ENCODE measurements at places on chromosomes 5 and 9.

DNA sequence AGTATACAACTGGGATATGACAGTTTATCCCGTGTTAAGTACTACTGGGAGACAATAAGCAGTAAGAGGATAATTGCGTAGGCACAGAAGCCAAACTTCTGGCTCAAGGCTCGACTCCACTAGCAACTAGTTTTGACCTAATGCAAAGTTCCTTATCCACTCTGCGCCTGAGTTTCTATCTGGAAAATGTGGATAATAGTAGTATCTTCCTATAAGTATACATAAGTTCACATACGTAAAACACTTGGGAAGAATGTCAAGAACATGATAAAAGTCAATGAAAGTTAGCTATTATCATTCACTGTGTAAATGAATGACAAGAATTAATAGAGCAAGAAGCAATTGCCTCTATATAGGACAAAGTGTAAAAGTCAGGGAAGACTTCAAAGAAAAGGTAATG lies 45.7 kb downstream of the FTMT start:
- DNase-seq: no peak

GRCh38 chr5:91528831-91529230 lies 145.7 kb upstream of the ARRDC3 start:
- DNase-seq: no peak

GRCh38 chr9:7212101-7212500 lies 454.3 kb downstream of the KDM4C start:
- no peak for DNase-seq

- no peak for DNase-seq
Observed at GRCh38 chr5:107604146-107604910, 66.4 kb downstream of the EFNA5 start.

GRCh38 chr5:55072666-55073065 lies 29.8 kb upstream of the GZMA start:
- DNase-seq: peak; percentile 14

GRCh38 chr9:100447041-100447440 lies 20.1 kb downstream of the MSANTD3 start:
- DNase-seq: no peak

- DNase-seq: peak; percentile 49
Observed at GRCh38 chr9:95852059-95853032, 23.1 kb upstream of the ERCC6L2 start.

DNA sequence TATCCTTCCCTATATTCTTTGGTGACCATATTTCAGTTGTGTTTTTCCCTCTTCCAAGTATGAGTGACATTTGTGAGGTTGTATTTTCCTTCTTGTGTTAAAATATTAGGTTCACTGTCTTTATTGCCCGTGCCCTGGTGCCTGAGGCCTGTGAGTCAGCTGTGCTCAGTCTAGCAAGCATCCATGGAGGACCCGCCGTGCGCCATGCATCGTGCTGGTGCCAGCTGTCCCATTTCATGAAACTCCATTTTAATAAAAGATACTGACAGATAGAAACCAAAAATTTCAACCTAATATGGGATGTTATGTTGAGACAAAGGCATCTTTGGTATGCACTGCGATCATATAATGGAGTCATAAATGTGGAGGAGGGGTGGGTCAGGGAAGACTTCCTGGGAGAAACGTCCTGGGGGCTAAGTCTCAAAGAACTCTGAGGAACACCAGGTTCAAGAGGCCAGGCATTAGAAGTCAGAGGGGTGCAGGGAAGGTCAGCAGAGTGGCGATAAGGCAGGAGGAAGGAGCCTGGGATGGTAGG lies 34.0 kb upstream of the FGF1 start:
- DNase-seq: no peak

DNA sequence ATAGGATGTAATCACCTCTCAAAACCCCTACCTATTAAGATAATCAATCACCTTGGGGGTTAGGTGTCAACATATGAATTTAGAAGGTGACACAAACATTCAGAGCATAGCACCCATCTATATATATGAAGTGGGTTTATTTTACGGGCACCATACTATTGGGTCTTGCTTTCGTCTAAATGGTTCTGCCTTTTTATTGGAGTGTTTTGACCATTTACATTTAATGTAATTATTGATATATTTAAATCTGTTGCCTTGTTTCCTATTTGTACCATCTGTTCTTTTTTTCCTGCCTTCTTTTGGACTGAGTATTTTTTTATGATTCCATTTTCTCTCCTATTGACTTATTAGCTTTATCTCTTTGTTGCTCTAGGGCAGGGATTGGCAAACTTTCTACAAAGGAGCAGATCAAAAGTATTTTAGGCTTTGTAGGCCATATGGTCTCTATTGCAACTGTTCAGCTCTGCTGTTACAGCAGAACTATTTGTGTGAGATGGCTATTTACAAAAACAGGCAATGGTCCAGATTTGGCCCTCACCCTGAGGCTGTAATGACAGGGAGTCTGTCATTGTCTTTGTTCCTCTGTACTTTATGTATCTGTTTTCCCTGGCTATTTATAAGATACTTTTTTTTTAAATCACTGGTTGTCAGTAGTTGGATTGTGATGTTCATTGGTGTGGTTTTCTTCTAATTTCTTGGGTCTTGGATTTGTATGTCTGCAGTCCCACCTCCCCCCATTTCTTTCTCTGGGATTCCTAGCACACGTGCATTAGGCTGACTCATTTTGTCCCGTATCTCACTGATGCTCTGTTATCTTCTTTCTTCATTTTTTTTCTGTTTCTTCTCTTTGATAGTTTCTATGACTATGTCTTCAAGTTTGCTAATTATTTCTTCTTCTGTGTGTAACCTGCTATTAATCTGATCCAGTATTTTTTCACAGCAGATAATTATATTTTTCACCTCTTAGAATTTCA lies 127.1 kb downstream of the DAB2IP start:
- no peak for DNase-seq

DNA sequence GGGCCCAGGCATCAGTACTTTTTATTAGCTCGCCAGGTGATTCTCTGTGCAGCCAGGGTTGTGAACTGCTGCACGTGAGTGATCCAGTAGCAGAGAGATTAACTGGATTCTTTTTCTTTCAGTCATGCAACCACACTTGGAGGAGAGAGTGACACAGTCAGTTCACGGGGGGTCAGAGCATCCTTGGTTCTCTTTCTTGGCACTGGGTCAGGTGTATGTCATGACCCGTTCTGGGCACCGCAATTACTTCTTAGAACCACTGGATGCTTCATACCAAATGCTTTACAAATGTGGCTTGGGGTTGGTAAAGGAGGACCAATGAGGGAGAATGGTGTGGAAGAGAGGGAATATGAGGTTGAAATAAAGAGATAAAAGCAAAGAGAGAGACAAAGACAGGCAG lies 368.7 kb downstream of the MLLT3 start:
- DNase-seq: no peak

DNA sequence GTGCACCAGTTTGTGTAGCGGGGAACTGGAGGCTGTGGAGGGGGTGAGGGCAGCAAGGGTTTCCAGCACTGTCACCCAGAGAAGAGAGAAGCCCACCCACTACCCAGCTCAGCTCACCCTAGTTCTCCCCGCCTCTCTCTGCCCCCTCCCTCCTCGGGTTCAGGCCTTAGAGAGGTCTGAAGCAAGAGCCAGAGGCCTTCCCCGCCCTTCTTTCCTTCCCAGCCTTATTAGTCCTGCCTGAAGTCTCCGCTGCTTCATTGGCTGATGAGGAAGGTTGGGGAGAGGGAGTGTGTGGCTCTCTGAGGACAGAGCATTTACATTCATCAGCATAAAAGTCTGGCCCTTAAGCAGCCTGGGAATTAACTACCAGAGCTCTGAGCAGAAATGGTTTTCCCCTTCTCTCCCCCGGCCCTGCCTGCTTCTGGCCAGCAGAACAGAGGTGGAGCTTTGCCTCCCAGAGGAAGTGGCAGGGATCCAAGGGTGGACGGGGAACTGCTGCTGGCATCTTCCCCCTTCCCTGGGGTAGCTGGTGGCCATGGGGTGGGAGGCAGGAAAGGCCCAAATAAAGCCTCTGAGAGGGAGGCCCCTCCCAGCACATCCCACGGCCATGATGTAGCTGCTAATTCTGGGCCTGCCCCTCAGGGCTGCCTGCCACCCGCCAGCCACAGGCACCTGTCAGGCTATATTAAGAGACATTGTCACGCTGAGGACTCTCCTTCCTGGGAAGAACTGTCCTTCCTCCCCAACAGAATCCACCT lies 4.1 kb downstream of the DNAJB5 start:
- DNase-seq: no peak

- no peak for DNase-seq
Observed at GRCh38 chr9:129240581-129241211, 62.6 kb upstream of the IER5L start.

DNA sequence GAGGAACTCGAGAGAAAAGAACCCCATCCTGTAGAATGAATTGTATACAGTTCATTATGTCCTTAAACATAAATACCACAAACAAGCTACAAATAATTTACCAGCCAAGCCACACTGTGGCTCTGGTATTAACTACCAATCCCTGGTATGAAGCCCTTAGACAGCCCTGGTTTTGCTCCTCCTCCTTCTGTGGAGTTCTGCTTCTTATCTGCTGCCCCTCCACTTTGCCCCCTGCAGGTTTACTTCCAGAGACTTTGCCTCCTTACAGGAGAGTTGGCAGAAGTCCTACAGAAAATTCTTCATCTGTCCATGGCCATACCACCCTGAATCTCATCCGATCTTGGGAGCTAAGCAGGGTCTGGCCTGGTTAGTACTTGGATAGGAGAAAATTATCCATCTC lies 219.8 kb downstream of the ACTL7B start:
- no peak for DNase-seq

- no peak for DNase-seq
Observed at GRCh38 chr9:84216151-84216550, 124.4 kb downstream of the SLC28A3 start.

DNA sequence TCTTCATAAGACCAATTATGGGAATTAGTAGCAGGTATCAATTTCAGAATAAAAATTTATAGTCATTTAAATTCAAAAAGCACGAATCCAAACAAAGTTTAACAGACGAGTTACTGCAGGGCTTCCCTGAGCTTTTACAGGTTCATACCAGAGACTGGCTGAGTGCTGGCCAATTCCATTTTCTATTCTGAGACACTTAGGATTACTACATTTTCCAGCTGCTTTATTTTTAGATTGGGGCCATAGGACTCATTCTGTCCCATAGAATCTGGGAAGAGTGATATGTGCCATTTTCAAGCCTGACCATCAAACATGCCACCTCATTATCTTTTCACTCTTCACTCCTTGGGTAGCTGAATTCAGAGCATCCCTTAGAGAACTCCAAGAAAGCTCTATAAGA lies 410.7 kb downstream of the DNAH5 start:
- no peak for DNase-seq

DNA sequence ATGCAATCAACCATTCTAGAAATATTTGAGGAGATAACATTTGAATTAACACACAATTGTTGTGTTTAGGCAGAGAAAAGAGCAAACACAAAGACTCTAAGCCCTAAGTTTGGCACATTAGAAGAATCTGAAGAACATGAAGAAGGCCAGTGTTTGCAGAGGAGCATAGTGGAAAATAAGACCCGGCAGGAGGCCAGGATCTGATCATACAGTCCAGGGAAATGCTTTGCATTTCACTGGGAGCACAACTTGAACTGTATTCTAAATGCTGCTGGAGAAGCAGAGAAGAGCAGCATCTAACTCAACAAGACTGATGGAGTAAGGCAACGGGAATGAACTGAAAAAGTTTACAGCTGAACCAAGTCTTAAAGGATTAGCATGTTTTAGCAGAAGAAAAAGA lies 463.4 kb downstream of the ZNF608 start:
- DNase-seq: no peak

DNA sequence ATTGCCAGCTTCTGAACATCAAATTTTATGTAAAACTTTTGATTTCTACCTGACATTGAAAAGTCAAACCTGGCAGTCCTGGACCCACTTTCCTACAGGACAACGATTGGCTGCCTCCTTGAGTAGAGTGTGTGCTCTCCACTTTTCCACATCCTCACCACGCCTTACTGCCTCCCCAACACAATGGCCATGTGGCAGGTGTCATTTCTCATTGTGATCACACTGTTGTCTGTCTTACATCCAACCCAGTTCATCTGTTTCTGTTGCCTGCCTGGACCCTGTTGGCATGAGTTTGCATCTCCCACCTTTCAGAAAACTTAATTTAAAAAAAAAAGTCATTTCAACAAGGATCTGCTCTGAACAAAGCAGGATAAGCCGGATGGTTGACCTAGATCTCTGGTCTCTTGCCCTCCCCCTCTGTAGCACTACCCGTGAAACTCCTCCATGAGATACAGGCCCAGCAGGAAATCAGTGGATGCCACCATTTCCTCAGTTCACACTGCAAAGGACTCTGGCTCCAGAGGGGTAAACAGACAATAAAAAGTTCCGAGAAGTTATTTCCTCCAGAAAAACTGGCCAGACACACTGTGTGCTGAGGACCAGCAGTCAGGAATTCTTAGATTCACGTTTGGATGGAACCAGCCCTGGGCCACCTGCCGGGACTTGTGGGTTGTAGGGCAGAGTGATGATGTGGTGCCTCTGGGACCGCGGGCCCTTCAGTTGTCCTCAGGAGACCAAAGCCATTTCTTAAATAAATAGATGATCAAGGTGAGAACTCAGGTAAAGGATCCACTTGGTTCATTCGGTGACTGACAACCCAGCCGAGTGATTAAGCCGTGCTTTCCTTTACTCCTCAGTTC lies 48.6 kb downstream of the AMBP start:
- no peak for DNase-seq

GRCh38 chr5:10701567-10702039 lies 59.4 kb downstream of the DAP start:
- DNase-seq: peak; percentile 24

- no peak for DNase-seq
Observed at GRCh38 chr5:86909418-86910295, 291.9 kb downstream of the COX7C start.

DNA sequence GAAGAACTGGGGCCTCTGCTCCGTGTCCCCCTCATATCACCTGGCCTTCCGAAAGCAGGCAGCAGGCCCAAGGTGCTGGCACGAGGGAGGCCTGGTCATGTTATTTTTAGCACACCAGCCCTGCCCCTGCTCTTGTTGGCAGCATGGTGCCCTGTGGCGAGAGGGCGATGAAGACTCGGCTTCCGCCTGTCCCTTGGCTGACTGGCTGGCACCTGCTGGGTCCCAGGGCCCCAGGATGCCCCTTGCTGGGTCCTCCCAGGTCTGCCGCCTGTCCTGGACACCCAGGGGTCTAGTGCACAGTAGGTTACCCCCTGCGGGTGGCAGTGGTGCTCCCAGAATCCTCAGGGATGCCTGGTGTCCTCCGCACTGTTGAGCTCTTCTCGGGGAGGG lies 77.0 kb downstream of the RXRA start:
- DNase-seq: no peak
